ENCODE measurements at places on chromosomes 6 and 20.

- DNase-seq = no peak
Measured at GRCh38 chr6:158557927-158558326, 2.0 kb upstream of the TMEM181 start.

DNA sequence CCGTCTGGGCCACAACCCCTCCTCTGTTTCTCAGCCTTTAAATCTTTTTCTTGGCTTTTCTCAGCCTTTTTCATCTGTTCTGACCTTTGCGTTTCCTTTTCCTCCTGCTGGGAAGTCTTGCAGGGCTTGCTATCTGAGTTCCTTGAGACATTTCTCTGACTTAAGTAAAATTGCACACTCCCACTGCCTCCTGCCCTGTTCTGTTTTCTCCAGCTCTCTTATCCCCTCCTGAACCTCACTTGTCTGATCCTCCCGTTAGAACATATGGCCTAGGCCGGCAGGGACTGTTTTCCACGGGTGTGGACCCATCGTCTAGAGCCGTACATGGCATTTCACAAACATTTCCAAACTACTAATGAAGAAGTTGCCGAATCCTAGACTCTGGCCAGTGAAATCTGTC lies 63.0 kb downstream of the ARID1B start:
- DNase-seq = no peak

GRCh38 chr6:49978332-49979226 lies 9.2 kb upstream of the DEFB113 start:
- no peak for DNase-seq

- no peak for DNase-seq
Measured at GRCh38 chr6:17851720-17852161, 135.7 kb downstream of the KIF13A start.

- DNase-seq = no peak
Measured at GRCh38 chr6:69784595-69785377, 12.0 kb downstream of the LMBRD1 start.
